T-helper 2 cell (primary cell): ENCODE measurements at places on chromosomes 2 and 18.
A peak's percentile ranks its signal among the peaks of the same experiment; 100 is the strongest.

- peak; percentile 47 for DNase-seq
Observed at GRCh38 chr2:98538280-98539041, 69.9 kb downstream of the COA5 start.

GRCh38 chr18:47163241-47163640 is 12.9 kb downstream of the IER3IP1 start:
- DNase-seq = no peak

DNA sequence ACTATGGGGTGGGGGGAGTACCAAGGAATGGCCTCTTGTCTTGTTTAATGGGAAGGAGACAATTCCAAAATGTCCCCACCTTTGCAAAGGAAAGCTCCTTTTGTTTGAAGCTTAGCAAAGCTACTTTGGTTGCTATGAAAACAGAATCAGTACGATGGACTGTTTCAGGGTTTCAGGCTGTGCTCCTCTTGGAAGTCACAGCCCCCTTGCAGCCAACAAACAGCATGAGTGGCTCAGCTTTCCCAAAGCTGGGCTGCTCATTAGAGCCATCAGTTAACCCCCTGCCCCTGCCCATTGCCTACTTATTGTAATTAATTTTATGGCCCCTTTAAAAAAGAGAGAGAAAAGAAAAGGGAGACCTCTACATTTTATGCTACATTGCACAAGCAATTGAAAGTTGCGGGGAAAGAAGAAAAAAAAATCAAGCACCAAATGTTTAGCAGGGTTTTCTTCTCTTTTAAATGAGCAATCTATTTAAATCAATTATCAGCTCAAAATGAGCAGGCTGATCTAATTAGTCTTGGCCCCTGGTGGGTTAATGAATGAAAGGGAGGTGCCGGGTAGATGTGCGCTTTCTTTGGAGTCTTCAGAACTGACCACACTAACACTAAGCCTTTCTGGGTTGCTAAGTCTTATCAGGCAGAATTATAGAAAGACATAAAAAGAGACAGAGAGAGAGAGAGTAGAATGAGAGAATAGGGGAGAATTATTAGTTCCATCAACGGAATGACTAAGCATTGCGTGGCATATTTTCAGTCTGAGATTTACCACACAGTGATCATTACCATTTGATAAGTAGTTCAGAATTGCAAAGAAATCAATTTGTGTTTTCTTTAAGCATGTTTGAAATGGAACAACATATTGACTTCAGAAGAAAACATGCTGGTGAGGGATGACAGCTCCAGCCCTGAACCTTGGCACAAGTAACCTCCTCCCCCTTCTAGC is 284.9 kb downstream of the INSIG2 start:
- no peak for DNase-seq

DNA sequence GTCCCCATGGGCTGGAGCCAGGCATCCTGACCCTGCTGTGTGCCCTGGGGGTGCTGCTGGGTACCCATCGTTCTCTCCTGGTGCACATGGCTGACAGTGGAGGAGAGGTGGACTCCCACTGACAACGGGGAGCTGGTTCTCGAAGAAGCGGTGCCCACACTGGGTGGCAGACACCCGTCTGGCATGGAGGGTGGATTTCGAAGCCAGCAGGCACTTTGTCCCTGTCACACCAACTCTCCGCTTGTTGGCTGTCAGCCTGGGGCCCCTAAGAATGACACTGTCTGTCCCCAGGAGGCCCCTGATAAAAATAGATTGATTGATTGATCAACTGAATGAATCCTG is 55.4 kb downstream of the RTP5 start:
- DNase-seq = no peak

DNA sequence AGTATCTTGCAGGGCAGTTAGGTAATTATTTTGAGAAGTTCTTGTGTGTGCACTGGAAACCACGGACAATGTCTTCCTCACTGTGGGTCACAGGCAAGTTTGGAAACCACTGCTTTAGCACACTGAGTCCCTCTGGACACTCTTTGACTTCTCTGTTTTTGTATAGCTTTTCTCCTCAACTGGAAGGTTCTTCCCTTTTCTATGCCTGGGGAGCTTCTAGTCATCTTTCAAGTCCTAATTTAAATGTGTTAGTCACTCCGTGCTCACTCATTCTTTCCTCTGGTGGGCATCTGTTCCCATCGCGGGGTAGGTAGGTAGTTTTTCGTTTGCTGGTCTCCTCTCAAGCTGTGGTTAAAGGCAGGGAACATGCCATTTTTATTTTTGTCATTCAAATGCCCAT is 32.1 kb downstream of the E2F6 start:
- DNase-seq = no peak

- no peak for DNase-seq
Observed at GRCh38 chr2:240635121-240635997, 10.1 kb downstream of the GPR35 start.

GRCh38 chr2:174544156-174544555 is 53.4 kb downstream of the WIPF1 start:
- no peak for DNase-seq

GRCh38 chr18:47050468-47050867 is 15.0 kb upstream of the ELOA2 start:
- DNase-seq = no peak

- no peak for DNase-seq
Observed at GRCh38 chr2:187008111-187008510, 159.1 kb upstream of the ZSWIM2 start.

DNA sequence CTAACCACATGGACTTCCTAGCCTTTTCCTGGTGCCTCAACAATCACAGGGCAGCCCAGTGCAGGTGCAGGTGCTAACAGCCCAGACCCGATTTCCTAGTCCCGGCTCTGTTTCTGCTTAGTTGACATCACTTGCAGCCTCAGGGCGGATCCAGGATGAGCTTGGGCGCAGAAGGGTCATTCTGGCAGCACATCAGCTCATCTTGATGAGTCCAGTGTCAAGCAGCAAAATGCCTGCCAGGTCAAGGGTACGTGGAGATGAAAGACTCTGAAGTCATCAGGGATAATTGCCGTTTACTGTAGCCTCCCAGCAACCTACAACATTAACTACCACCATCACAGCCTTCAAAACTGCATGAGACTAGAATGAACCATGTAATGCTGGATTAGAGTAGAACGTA is 39.4 kb upstream of the EFHD1 start:
- no peak for DNase-seq

GRCh38 chr2:191916826-191917225 is 69.9 kb upstream of the CAVIN2 start:
- no peak for DNase-seq
